ENCODE measurements at places on chromosomes 1 and 21. TPM values are rescaled to one million over a fixed set of nuclear protein-coding genes. Genes with fewer than 3 reads are reported as not detected.

Gene FMO1
- total RNA-seq: not detected

Gene CTTNBP2NL
- 5.3 TPM for total RNA-seq

Gene LAMB3
- total RNA-seq: 20.5 TPM

Gene SETDB1
- 23.5 TPM for total RNA-seq

Gene ABCG1
- total RNA-seq: 3.6 TPM

Gene C8A
- not detected for total RNA-seq

Gene GOLT1A
- 5.1 TPM for total RNA-seq

Gene EPHA8
- 0.04 TPM for total RNA-seq

Gene PLPPR4
- total RNA-seq: not detected

Gene ITLN2
- 0.24 TPM for total RNA-seq

Gene S100A3
- 104 TPM for total RNA-seq

Gene PDE4B
- 14.5 TPM for total RNA-seq

Gene LCE1C
- total RNA-seq: not detected

Gene NEK2
- total RNA-seq: 45.6 TPM
